AG04449 (cell line): ENCODE measurements at places on chromosomes 4 and X.

DNA sequence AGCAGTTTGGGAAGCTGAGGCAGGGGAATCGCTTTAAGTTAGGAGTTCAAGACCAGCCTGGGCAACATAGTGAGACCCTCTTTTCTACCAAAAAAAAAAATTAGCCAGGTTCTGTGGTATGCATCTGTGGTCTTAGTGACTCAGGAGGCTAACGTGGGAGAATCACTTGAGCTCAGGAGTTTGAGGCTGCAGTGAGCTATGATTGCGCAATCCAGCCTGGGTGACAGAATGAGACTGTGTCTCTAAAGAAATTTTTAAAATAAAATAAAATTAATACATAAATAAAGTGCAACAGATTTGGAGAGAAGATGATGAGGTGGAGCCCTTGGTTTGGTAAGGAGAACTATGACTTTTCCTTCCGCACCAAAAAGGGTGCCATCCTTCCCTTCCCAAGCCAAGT, 436.9 kb downstream of the NLGN4X start:
- no peak for DNase-seq

GRCh38 chr4:104967034-104967401, 179.7 kb upstream of the TET2 start:
- no peak for DNase-seq

DNA sequence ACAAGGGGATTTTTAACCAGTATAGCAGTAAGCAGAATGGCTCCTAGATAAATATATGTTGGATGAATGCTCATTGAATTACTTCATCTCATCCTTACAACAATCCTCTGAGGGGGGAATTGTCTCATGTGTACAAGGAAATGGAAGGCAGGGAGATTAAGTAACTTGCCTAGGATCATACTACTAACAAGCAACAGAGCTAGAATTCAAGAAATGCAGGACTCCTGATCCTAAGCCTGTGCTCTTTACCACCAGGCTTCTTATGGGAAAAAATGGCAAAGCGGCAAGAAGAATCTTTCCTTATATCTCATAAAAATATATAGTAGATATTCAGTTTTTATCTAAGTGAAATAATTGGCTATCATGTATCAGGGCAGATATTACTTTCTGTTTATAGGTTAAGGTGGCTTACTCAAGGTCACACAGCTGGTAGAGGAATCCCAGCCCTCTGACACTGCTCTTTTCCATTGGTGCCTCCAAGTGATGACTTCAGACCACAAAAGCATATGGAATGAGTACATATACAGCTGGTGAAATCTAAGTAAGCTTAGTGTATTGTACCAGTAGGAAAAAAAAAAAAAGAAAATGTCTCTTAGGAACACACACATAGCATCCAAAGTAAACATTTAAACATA, 2.1 kb downstream of the ABHD18 start:
- no peak for DNase-seq

DNA sequence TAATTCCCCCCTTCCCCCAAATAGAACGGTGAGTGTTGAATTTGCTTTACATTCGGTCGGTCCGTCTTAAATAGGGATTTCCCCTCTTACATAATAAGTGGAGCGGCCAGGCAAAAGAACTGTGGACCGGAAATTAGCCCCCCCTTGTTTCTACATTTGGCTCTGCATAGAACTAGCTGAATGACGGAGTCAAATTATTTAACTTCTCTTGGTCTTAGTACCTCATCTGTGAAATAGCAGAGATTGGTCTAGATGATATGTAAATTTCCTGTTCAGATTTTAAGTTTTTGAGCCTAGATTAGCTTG, 1.3 kb downstream of the SPATA18 start:
- no peak for DNase-seq

DNA sequence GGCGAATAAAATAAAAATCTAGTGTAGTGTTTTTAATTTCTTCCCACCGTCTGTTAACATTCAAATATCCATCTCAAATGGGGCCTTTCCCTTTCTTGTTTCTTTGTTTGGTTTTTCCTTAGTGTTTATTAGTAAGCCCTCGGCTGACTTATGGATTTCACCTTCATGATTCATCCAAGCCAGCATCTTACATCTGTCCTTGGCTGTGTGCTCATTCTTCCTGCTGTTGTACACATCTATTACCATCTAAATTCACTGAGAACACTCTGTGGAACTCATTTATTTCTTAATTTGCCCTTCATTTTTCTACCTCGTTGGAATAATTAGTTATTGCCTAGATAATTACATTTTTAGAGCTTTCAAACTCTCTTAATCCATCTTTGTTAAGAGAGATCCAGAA, 84.9 kb downstream of the SPCS3 start:
- no peak for DNase-seq

DNA sequence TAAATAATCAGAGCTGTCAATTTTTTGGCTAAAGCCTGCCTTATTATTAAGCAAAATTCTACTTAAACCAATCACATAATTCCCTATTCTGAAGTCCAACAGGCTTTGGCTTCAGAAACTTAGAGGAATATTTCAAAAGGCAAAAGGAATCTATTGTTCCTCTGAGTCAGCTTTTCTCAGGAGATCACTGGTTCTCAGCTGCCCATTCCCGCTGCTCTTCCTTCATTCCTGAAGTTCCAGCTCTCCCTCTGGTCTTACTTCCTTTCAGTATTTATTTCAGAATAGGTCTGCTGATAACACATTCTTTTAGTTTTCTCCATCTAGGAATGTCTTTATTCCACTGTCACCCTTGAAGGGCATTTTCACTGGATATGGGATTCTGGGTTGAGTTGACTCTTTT, 133.7 kb downstream of the SOWAHB start:
- no peak for DNase-seq

- no peak for DNase-seq
Observed at GRCh38 chr4:85761803-85762528, 287.0 kb downstream of the ARHGAP24 start.

GRCh38 chrX:1249101-1249887, 19.3 kb upstream of the CSF2RA start:
- no peak for DNase-seq

DNA sequence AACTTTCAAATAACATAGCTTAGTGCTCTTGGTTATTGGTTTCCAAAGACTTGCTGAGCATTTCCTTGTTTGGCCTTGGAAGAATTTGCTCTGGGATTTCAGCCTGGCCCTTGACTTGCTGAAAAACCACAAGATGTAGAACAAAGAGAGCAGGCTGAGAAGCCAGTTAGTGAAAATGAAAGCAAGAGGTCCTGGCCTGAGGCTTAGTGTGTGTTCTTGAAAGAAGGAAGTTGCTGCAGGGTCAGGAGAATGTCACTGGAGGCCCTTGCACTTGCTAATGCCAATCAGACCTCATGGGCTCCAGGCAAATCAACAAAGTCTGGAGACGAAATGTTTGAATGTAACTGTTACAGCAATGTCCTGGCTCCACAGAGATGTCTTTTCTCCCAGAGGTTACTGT, 79.4 kb downstream of the SYNPO2 start:
- DNase-seq, result peak; percentile 78

DNA sequence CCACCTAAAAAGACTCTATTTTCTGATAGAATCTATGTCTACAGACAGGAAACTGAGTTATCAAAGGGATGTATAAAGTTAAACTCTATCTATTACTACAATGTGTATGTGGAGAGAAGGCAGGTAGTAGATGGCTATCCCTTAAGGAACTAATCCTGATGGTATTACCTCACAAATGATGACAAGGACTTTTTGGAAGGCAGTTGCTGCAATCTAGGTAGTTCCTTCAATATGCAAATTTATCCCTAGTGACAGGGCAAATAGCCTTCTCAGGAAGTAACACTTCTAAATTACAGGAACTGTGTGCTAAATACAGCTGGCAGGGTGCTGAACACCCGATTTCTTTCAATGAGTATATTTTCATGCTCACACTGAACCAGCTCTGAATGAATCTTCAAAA, 177.4 kb downstream of the COL25A1 start:
- no peak for DNase-seq

DNA sequence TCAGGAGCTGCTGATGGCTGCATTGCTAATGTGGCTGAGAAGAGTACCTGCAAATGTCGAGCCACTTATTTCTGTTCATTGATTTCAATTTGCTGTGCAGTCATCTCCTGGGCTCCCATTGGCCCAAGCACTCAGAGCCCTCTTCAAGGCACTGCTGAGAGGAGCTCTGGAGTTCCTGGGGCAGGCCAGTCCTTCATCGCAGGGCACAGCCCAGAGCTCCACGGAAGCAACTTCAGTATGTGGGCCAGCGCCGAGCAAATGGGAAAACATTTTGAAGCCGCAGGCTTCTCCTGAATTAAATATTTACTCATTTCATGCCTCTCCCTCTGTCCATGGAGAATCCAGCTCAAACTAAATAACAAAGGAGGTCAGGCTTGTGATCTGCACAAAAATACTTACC, 383.3 kb downstream of the BCOR start:
- no peak for DNase-seq

DNA sequence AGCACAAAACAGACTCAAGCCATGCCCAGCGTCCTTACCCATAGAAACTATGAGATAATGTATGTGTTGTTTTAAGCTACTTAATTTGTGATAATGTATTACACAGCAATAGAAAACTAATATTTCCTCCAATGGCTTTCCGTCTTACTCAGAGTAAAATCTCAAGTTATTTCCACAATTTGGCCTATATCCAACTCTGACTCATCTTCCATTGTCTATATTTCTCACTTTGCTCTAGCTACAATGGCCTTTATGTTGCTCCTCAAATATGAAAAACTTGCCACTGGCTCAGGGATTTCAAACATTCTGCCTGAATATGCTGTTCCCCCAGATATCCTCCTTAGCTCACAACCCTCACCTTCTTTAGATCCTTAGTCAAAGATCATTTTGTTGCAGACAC, 31.6 kb downstream of the IQCM start:
- no peak for DNase-seq

- DNase-seq, result no peak
Observed at GRCh38 chr4:20895988-20896387, 195.7 kb downstream of the PACRGL start.

- DNase-seq, result peak; percentile 67
Observed at GRCh38 chr4:153573881-153574802, 108.0 kb downstream of the TMEM131L start.

DNA sequence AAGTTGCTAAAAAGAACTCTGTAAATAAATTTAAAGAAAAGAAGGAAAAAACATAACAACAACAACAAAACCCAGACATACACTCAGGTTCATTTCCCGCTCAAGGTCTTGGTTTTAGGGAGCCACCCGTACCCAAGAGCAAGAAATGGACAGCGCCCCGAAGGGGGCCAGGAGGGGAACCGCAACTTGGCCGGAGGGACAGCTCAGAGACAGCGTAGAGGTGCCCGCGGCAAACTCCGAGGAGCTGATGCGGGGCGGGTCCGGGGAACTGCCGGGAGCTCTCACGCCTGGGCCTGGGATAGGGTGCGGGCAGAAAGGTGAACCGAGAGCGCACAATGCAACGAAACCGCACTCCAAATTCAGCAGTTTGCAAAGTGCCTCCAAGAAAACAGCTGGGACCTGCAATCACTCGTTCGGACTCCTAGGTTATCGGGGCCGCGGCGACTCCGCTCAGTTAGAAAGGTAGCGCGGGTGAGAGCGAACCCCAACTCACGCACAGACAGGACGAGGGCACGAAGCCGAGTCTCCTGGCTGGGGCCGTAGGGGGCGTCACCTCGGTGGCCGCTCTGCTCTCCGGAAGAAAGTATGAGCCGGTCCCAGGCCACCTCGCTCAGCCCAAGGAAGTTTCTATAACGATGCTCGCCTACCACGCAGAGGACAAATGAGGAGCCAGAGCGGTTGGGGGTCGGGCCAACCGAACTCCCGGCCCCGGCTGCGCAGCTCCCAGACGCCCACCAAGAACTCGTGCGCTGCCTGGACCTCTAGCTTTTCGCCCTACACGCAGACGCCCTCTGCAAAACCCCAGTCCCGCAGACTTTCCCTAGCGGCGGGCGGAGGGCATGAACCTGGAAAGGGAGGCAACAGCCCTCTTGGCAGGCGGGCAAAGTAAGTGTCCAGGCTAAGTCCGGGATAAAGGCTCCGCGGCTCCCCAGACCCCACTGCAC, 1.4 kb downstream of the NDNF start:
- DNase-seq, result no peak

- DNase-seq, result no peak
Observed at GRCh38 chrX:34557733-34558132, 99.4 kb downstream of the TMEM47 start.

DNA sequence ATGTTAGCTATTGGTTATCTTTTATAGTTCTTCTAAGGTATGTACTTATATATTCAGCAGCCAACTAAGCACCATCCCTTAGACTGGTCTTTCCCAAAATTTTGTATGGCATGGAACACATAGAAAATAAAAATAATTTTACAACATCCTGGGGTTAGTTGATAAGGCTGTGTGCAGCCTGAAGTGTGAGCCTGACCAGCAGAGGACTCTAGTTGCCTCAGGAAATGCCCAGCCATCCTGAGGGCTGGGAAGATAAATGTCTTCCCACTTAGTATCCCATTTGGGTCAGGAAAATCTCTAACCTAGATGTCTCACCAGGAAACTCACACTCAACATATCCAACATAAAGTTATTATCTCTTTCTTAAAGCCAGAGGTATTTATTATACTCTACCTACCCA, 251.4 kb upstream of the POF1B start:
- no peak for DNase-seq

GRCh38 chrX:97494756-97495372, 611.2 kb downstream of the RPA4 start:
- no peak for DNase-seq

DNA sequence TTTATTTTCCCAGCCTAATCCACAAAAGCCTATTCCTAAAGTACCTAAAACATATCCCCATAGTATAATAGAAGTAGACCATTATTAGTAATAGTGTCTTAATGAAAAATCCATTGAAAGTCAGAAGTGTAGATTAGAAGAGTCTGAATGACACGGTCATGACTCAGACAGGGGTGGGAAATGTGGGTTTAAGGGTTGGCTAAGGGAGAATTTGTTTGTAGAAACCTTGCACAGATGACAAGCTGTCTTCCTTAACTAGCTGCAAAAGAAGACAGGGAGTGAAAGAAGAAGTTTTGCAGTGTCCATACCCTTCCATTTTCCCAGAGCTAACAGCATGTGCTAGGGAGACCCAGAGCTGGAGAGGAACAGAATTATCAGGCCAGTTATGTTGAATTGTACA, 242.7 kb upstream of the ETNPPL start:
- DNase-seq, result no peak

DNA sequence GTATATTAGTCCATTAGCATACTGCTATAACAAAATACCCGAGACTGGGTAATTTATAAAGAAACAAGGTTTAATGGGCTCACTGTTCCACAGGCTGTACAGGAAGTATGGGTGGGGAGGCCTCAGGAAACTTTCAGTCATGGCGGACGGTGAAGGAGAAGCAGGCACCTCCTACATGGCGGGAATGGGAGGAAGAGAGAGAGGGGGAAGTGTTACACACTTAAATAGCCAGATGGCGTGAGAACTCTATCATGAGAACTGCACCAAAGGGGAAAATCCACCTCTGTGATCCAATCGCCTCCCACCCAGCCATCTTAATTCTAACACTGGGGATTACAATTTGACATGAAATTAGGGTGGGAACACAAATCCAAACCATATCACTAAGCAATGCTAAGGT, 98.9 kb upstream of the SH3RF1 start:
- DNase-seq, result no peak

- DNase-seq, result no peak
Observed at GRCh38 chr4:155526452-155527169, 140.0 kb upstream of the GUCY1A1 start.

GRCh38 chrX:98962996-98963395, 1447.1 kb downstream of the PCDH19 start:
- no peak for DNase-seq

- no peak for DNase-seq
Observed at GRCh38 chrX:16671005-16671404, 21.0 kb downstream of the S100G start.

- no peak for DNase-seq
Observed at GRCh38 chr4:156575430-156576073, 396.0 kb downstream of the PDGFC start.
